Astrocyte (in vitro differentiated cells and primary cell): ENCODE measurements at places on chromosomes 1 and 21. TPM values are rescaled to one million over a fixed set of nuclear protein-coding genes. Genes with fewer than 3 reads are reported as not detected.
A peak's percentile ranks its signal among the peaks of the same experiment; 100 is the strongest.

GRCh38 chr1:101148980-101149379 is 87.8 kb upstream of the S1PR1 start:
- H3K27ac ChIP-seq = no peak overlapping the region
- H3K27me3 ChIP-seq = no peaks in the 10 kb centered on the region
- no peak overlapping the region for H3K4me3 ChIP-seq
- no peaks in the 10 kb centered on the region for H3K36me3 ChIP-seq
- peaks cover 4% of the 10 kb centered on the region for H3K4me1 ChIP-seq

GRCh38 chr1:24856787-24857506 is 73.1 kb downstream of the RUNX3 start:
- no peak for DNase-seq
- no peaks in the 10 kb centered on the region for H3K27me3 ChIP-seq
- H3K4me1 ChIP-seq = no peaks in the 10 kb centered on the region
- H3K4me3 ChIP-seq = no peak overlapping the region

GRCh38 chr21:38591218-38591537 is 92.9 kb upstream of the ERG start:
- no peak overlapping the region for H3K27ac ChIP-seq
- no peak for DNase-seq
- H3K4me3 ChIP-seq = no peak overlapping the region
- no peaks in the 10 kb centered on the region for H3K36me3 ChIP-seq
- peaks cover 27% of the 10 kb centered on the region for H3K27me3 ChIP-seq
- peaks cover 2% of the 10 kb centered on the region for H3K4me1 ChIP-seq

DNA sequence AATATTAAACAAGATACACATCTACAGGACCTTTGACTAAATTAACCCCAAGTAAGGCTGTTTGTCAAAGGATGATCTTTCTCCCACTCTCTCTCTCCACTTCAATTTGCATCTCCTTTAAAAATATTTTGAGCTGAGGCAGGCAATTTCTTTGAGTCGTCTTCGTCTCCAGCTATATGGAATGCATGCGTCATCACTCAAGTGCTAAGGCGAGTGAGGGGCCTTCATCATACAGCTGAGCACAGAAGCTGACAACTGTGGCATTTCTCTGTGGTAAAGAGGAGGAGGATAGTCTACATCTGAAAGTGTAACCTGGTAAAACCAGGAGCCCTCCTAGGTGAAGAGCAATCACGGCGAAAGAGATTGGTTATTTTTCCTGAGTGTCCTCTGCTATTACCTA is 7.6 kb downstream of the EPHX4 start:
- DNase-seq = peak; percentile 41
- no peak overlapping the region for H3K4me3 ChIP-seq
- H3K36me3 ChIP-seq = no peaks in the 10 kb centered on the region

DNA sequence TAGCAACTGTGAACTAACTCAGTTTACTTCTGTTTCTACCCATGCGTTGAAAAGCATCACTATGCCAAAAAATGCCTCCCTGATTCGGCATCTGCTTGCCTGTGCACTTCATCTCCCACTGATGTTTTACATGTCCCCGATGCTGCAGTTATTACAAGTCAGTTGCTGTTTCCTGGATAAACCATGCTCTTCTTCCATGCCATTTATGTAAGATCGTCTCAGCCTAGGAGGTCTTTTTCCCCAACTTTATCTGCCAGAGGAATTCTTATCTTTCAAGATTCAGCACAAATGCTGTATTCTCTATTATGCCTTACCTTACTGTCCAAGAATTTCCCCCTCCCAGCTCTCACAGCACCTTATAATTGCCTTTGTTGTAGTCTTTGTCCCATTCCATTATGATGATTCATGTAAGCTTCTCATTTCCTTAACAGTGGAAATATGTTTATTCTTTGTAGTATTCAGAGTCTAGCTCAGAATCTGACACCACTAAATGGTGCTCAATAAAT is 30.0 kb downstream of the PRKACB start:
- peak overlapping the region; percentile 38 for H3K4me3 ChIP-seq
- H3K4me1 ChIP-seq = peaks cover 6% of the 10 kb centered on the region
- H3K27ac ChIP-seq = peak overlapping the region; percentile 77
- DNase-seq = peak; percentile 87

- DNase-seq = peak; percentile 55
- H3K27ac ChIP-seq = no peak overlapping the region
- peak overlapping the region; percentile 78 for H3K4me3 ChIP-seq
- H3K4me1 ChIP-seq = peaks cover 10% of the 10 kb centered on the region
- peaks cover 8% of the 10 kb centered on the region for H3K27me3 ChIP-seq
These were observed 352 bp downstream of the KCNK1 start for GRCh38 chr1:233614173-233614742.

DNA sequence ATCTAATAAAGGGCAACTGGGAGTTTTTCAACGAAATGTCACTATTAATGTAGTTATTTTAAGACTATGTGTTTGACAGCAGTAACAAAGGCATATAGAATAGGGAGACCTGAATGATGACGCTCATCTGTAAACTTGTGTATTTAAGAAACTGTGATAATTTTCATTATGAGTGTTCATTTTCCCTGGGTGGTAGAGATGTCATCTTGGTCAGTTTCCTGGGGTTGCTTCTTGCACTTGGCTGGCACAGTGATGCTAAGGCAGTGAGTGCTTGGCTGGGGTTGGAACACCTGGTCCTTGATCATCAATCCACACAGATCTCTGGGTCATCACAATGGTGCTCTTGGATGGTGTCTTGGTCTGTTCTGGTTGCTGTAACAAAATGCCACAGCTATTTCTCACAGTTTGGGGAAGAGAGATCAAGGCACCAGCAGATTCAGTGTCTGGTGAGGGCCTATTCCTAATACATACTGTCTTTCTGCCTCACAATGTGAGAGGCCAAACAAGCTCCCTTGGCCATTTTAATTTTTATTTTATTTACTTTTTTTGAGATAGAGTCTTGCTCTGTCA is 7.9 kb upstream of the SMYD2 start:
- no peak overlapping the region for H3K27ac ChIP-seq
- H3K36me3 ChIP-seq = no peaks in the 10 kb centered on the region

- H3K27me3 ChIP-seq = no peaks in the 10 kb centered on the region
- H3K27ac ChIP-seq = no peak overlapping the region
- peaks cover 10% of the 10 kb centered on the region for H3K36me3 ChIP-seq
- H3K4me1 ChIP-seq = no peaks in the 10 kb centered on the region
- no peak overlapping the region for H3K4me3 ChIP-seq
These were observed 25.2 kb upstream of the TAL1 start for GRCh38 chr1:47257224-47257623.

- H3K27me3 ChIP-seq = peaks cover 7% of the 10 kb centered on the region
- no peaks in the 10 kb centered on the region for H3K4me1 ChIP-seq
These were observed 7.7 kb downstream of the GOLT1A start for GRCh38 chr1:204206121-204206520.

DNA sequence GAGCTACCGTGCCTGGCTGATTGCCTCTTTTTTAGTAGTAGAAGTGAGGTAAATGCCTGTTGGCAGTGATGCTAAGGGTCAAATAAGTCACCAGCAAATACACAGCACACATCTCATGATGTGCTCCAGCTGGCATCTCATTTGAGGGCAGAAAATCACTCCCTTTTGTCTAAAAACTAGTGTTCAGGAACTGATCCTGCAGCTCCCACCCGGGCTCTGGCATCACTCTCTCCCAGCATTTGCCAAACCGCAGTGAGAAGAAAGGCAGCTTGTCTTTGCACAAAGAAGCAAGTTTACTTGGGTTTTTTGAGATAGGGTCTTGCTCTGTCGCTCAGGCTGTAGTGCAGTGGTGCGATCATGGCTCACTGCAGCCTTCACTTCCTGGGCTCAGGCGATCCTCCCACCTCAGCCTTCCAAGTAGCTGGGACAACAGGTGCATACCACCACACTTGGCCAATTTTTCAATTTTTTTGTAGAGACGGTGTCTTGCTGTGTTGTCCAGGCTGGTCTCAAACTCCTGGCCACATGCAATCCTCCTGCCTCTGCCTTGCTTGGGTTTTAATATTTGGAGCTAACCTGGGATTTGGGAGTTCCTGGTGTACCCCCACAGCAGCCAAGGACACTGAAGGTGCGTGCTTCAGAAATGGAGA is 4.1 kb downstream of the RBP7 start:
- peak; percentile 10 for DNase-seq
- no peaks in the 10 kb centered on the region for H3K4me1 ChIP-seq
- H3K36me3 ChIP-seq = no peaks in the 10 kb centered on the region

DNA sequence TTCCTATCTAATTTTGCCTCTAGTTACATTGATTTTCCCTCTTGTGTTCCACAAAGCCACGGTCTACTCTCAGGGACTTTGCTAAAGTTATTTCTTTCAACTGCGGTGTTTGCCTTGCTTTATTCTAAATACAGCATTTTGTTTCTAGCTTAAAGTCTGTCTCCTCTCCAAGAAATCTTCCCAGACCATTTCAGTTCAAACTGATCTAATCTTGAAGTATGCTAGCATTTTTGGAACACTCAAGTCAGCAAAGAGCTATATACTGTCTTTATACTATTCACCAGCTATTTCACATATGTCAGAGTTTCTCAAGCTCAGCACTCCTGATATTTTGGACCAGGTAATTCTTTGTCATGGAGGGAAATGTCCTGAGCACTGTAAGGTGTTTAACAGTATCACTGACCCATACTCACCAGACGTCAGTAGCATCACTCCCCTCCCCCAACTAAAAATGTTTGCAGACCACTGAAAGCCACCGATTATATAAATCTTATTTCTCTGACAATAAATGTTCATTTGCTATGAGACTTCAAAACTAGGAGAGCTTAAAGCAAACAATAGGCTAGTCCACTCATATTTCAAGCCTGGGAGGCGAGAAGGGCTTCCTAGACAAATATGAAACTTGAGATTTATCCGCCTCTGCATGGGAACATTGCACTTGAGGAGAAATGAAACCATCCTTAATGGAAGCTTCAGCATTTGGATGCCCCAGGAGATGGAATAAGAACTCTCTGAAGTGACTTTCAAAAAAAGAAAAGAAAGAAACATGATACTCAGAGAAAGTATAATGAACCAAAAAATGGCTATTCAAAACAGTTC is 81.1 kb downstream of the KIAA0319L start:
- no peak overlapping the region for H3K4me3 ChIP-seq
- no peaks in the 10 kb centered on the region for H3K36me3 ChIP-seq
- no peaks in the 10 kb centered on the region for H3K4me1 ChIP-seq
- DNase-seq = no peak
- no peaks in the 10 kb centered on the region for H3K27me3 ChIP-seq

DNA sequence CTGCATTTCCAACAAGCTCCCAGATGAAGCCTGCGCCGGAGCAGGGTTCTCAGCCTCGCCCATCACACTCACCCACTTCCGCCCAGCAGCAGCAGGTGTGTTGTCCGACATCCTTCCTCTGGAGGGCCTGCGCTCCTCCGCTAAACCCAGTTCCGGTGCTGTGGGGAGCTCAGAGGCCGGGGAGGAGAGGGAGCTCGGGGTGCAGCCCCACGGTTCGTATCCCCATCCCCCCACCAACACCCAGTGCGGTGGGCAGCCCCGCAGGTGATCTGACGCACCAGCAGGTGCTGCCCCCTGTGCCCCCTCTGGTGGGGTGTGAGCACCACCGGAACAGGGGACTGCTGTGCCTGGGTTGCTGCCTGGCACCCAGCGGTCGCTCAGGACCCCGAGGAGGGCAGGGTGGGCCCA is 3.4 kb upstream of the PEX10 start:
- H3K4me3 ChIP-seq = no peak overlapping the region
- H3K27ac ChIP-seq = no peak overlapping the region
- no peak for DNase-seq
- H3K4me1 ChIP-seq = peaks cover 22% of the 10 kb centered on the region
- peaks cover 4% of the 10 kb centered on the region for H3K27me3 ChIP-seq
- no peaks in the 10 kb centered on the region for H3K36me3 ChIP-seq

GRCh38 chr1:75742047-75742625 is 17.6 kb downstream of the ACADM start:
- no peak for DNase-seq
- peaks cover 17% of the 10 kb centered on the region for H3K36me3 ChIP-seq
- H3K4me1 ChIP-seq = no peaks in the 10 kb centered on the region
- no peak overlapping the region for H3K4me3 ChIP-seq
- H3K27ac ChIP-seq = no peak overlapping the region

DNA sequence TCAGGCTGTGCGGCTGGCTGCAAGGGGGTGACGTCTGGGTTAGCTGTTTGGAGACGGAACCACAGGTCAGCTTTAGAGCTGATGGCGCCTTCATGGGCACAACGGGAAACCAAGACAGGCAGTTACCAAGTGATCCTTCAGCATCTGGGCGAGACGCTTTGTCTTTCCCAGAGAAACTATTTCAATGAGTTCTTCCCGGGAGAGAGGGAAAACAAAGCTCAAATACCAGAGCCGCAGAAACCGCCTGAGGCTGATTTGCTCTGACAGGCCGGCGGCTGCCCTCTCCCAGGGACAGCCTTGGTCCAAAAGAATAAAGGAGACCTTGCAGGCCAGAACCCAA is 76.5 kb downstream of the CD58 start:
- H3K27ac ChIP-seq = no peak overlapping the region
- H3K4me1 ChIP-seq = peaks cover 35% of the 10 kb centered on the region
- H3K4me3 ChIP-seq = no peak overlapping the region
- DNase-seq = peak; percentile 61
- no peaks in the 10 kb centered on the region for H3K36me3 ChIP-seq
- H3K27me3 ChIP-seq = peaks cover 3% of the 10 kb centered on the region

The TMEM54 gene
- 8.0 and 9.3 TPM in 2 replicates for total RNA-seq

The S100A7A gene
- total RNA-seq = not detected in 2 replicates

The PSMD4 gene
- 154 and 171 TPM in 2 replicates for total RNA-seq

The KIRREL1 gene
- total RNA-seq = 195 and 231 TPM in 2 replicates
